CD4-positive, alpha-beta T cell treated with Interleukin-17A for 4 hours (primary cell): ENCODE measurements at places on chromosomes 2 and 18.

- no peak for DNase-seq
These were observed 73.8 kb upstream of the NEUROD1 start for GRCh38 chr2:181754105-181754504.

GRCh38 chr2:145394181-145394580 is 874.3 kb upstream of the ZEB2 start:
- DNase-seq, result no peak

GRCh38 chr18:59049721-59050660 is 89.7 kb upstream of the SEC11C start:
- DNase-seq, result no peak

- DNase-seq, result no peak
These were observed 155.3 kb downstream of the MSH2 start for GRCh38 chr2:47558116-47558767.

GRCh38 chr2:200679127-200679526 is 93.3 kb downstream of the AOX1 start:
- no peak for DNase-seq
